ENCODE measurements at places on chromosomes 5 and 9.
A peak's percentile ranks its signal among the peaks of the same experiment; 100 is the strongest.

- DNase-seq: peak; percentile 30
Measured at GRCh38 chr9:120446671-120447070, 133.3 kb downstream of the CDK5RAP2 start.

DNA sequence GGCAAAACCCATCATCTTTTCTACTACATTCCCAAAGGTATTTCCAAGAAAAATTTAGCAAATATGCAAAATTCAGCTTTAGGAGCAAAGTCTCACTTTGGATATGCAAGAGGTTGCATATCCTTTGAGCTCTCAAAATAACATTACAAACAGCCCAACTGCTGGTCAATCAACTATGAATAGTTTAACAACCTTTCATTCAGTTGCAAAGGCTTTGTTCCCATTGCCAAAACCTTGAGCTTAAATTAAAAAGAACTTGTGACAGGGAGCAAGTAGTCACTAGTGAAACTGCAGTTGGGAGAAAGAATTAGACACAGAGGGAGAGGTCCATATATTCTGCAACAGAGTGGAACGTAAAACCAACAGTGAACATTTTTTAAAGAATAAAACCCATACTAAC, 8.8 kb downstream of the ZNF608 start:
- DNase-seq: no peak

DNA sequence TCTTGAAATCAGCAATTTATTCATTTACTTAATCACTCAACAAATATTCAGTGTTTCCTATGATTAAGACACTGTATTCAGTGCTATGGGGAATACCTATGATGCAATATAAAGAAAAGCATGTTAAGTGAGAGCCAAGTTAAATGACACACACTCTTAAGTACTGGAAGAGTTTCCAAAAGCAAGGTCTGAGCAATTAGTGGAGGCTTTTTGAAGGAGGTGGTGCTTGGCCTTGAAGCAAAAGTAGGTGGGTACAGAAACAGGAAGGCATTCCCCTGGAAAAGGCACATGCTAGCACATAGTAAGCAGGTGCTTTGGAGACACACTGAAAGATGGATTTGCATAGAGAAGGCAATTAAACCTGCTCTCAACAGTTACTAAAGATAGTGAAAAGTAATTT, 4.0 kb downstream of the TSLP start:
- peak; percentile 85 for DNase-seq

GRCh38 chr9:134636149-134636507, 5.5 kb upstream of the COL5A1 start:
- peak; percentile 41 for DNase-seq

GRCh38 chr5:171188016-171188415, 121.0 kb upstream of the TLX3 start:
- no peak for DNase-seq

GRCh38 chr5:143085319-143085917, 315.2 kb downstream of the ARHGAP26 start:
- DNase-seq: no peak

DNA sequence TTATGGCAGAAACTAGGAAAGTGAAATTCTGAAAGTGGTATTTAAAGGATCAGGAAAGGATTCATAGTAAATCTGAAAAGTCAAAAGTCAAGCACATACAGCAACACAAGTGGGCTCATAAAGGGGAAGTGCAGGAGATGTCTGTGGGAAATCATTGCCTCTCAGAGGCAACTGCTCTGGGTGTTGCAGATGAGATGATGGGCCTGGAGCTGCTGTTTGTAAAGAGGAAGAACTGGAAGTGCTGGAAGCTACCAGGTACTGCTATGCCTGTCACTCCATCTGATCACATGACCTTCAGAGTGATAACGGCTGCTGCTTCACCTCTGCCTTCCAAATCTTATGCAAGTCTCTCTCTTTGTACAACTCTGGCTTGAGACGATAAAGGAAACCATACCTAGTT, 55.9 kb downstream of the ADRB2 start:
- DNase-seq: no peak

DNA sequence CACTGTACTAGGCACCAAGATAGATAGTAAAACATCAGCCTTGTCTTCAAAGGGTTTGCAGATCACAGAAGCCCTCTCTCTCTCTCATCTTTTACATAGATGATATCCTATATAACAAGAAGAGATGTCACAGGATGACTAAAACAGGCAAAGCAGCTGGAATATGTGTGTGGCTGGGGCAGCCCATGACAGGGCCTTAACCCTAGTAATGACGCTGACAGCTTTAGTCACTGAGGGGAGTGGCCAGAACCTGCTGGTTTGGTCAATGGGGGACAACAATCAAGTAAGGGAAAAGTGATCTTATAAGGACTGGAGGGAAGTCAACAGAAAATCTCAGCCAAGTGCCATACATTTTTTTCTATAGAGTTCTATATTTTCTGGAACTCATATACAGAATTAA, 41.9 kb upstream of the RIC1 start:
- DNase-seq: peak; percentile 68

GRCh38 chr5:78907255-78907891, 77.7 kb downstream of the ARSB start:
- peak; percentile 27 for DNase-seq

GRCh38 chr9:2780846-2781245, 63.0 kb downstream of the PUM3 start:
- DNase-seq: no peak

DNA sequence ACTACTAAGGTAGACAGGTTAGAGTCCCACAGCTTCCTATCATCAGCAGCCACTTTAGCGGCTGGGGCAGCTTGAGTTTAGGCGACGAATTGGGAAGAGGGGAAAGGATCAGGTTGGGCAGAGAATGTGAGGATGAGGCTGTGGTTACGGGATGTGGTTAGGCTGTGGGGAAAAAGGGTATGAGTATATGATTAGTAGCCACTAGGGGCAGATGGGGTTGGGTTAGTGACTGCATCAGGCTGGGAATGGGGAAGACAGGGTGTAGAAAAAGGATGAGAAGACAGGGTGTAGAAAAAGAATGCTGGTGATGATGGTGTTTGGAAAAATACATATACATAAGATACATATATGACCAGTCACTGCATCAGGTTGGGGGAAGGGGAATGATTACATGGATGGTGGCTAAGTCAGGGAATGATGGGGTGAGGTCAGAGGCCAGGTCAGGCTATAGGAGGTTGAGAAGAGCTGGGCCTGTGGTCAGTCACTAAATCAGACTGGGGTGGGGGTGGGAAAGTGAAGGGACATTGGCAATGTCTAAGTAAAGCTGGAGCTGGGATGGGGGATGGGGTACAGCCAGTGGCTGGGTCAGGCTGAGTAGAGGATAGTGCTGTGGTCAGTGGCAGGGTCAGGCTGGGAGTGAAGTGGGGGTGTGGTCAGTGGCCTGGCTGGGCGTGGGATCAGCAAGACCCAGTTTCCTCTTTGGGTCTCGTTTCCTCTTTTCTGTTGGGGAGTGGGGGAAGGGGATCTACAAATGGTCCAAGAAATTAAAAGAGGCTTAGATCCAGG, 2.1 kb downstream of the TLN1 start:
- DNase-seq: peak; percentile 98

DNA sequence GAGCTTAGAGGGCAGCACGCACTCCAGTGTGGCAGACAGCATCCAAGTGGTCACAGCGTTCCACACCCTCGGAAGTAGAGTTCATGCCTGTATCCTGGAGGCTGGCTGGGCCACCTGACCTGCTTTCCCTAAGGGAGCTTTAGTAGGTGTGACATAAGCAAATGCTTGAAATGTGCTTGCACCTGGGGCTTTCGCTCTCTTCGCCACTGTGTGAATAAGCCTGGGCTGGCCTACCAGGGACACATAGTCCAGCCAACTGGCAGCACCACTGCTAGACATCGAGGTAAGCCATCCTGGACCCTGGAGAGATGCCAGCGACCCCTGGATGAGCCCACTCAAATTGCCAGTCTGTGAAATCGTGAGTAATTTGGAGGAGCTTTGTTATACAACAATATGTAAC, 24.9 kb upstream of the IRX4 start:
- no peak for DNase-seq

DNA sequence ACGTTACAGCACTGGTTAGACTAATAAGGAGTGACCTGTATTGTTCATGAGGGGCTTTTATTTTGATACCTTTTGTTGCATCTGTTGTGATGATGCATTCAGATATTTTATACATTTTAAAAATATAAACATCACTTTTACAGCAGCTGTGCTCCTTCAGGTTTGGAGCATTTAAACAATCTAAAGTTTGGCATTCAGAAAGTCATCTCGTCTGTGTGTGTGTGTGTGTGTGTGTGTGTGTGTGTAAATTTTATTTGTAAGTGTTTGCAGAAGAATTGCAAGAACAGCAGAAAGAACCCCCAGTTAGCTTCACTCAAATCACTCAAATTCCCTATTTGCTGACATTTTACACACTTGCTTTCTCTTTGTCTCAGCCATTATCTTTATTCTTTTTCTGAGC, 87.4 kb downstream of the ERCC6L2 start:
- DNase-seq: no peak

DNA sequence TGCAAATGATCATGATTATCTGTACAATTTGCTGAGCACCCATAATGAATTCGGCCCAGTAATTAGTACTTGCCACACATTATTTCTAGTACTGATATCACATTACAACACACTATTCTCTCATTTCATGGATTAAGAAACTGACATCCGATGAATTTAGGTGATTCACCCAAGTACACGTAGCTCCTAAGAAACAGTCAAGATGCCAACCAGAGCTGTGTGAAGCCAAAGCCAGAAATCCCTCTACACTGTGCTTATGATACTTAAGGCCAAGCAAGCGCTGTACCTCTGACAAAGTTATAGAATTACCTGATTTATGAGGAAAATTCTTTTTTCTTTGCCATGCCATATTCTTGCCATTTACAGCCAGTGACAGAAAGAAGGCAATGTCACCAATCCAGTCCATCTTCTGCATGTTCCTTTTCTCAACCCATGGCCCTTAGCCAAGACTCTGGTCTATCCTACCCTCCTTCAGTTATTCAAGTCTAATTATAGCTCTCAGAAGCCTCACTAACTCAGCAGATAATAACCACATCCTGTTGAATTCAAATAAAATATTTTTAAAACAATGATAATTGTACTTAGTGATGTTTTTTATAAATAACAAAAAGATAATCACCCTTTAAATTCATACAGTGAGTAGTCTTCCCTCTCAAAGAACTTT, 74.3 kb upstream of the PTGER4 start:
- no peak for DNase-seq

DNA sequence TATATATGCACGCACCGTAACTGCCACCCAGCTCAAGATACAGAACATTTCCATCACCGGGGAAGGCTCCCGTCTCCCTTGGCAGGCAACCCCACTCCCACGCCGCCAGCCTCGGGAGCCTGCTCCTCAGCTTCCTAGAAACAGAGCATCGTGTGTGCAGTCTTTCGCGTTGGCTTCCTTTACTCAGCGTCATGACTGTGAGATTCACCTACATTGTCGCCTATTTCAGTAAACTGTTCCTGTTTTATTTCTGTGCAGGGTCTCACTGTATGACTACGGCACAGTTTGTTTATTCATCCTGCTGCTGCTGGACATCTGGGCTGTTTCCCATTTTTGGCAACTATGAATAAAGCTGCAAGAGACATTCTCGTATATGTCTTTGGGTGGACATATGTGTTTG, 90.7 kb downstream of the STK10 start:
- DNase-seq: peak; percentile 73

DNA sequence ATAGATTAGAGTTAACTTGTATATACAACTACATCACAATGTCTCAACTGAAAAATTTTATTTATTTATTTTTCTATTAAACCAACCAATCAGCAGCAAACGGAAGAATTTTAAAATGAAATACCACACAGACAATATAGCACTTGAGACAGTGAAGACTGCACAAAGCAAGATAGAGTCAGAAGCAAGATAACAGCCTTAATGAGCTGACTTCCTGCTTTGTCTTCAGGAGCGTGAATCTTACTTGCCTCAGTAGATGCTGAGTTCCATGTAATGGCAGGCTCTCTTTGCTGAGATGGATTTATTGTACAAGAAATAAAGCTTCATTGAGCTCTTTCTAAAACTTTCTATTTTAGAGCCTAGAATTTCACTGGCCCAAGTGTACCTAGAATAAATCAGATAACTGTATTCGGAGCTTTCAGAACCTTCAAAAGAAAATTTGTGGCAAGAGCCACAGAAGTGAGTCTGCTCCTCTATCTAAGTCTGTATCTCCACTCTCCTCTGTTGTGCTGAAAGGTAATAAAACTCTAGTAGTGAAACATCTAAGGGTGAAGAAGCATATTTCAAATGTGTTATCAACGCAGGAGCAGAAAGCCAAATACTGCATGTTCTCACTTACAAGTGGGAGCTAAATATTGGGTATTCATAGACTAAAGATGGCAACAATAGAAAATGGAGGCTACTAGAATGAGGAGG, 83.3 kb upstream of the ANKRD55 start:
- DNase-seq: no peak

GRCh38 chr5:164364237-164365208, 859.1 kb downstream of the MAT2B start:
- DNase-seq: no peak

GRCh38 chr9:86602715-86603114, 248.5 kb upstream of the TUT7 start:
- DNase-seq: no peak

DNA sequence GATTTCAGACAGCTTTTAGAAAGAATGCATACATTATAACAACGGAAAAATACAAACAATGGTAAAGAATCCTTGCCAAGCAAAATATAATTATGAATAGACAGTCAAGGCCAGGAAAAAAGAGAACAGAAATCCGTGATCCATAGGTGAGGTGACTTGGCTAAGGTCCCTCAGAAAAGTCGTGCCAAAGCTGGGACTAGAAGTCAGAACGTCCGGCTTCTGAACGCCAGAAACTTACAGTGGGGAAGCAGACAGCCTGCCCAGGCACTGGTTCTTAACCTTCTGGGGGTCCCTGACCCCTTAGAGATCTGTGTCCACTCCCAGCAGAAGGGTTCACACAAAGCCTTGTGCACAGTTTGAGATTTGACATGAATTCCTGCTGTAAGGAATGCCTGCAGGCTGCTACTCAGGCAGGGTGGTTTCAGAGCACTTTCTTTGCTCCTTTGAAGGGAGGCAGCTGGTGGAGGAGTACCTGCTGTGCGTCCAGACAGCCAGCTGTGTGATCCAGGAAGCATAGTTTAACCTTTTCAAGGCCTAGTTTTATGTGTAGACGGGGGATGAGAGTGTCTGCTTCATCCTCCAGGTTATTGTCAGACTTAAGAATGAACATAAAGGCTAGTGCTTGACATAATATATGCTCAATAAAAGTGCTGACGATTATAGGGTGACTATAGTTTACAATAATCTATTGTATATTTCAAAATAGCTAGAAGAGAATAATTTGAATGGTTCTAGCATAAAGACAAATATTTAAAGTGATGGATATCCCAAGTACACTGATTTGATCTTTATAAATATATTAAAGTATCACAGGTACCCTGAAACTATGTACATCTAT, 852 bp downstream of the ARHGEF37 start:
- DNase-seq: no peak

DNA sequence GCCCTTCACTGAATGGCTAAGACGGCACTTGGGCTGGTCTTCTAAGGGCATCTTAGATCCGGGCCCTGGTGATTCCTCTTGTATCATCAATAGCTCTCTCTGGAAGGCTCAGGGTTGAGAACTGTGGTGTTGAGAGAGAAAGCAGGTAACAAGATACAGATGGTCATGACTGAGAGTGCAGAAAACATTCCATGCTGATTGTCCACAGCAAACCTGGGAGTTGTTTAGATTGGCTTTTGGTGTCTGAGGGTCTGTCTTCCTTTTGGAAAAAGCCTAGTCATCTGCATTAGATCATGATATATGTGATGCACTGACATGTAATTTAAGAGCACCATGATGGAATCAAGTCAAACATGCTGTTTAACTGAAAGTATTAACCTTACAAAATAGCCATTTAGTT, 331.9 kb downstream of the ADAMTS6 start:
- DNase-seq: no peak

- no peak for DNase-seq
Measured at GRCh38 chr5:25975885-25976284, 1062.5 kb downstream of the CDH9 start.

GRCh38 chr9:107772988-107773387, 283.4 kb upstream of the KLF4 start:
- DNase-seq: no peak

All from osteoblast (primary cell).